ENCODE measurements at places on chromosomes 3 and 15.

GRCh38 chr3:188208516-188208981, 54.6 kb downstream of the LPP start:
- DNase-seq = no peak

GRCh38 chr3:81823882-81824395, 62.5 kb upstream of the GBE1 start:
- no peak for DNase-seq

DNA sequence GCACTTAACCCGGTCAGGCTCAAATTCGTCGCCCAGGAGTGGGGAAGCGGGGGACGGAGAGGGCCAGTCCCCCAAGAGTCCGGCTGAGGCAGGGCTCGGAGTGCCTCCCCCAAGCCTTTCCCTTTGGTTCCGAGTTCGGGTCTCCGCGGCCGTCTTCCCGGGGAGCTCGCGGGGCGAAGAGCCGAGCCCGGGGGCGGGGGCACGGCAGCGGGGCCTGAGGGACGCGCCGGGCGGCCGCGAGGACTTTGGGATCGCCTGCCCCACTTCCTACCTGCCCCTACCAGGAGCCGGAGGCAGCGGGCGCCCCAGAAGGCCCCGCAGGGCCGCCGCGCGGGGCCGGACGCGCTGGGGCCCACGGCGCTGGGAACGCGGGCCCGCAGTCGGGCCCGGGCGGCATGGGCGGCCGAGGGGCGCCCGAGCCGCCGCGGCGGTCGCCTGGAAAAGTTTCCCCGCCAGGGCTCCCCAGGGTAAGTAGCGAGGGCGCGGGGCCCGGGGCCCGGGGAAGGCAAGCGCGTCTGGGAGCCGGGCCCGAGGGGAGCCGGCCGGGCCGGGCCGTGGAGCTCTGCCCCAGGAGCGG, 2.8 kb downstream of the FURIN start:
- peak; percentile 30 for DNase-seq

GRCh38 chr3:112519424-112520001, 20.2 kb upstream of the BTLA start:
- peak; percentile 35 for DNase-seq

DNA sequence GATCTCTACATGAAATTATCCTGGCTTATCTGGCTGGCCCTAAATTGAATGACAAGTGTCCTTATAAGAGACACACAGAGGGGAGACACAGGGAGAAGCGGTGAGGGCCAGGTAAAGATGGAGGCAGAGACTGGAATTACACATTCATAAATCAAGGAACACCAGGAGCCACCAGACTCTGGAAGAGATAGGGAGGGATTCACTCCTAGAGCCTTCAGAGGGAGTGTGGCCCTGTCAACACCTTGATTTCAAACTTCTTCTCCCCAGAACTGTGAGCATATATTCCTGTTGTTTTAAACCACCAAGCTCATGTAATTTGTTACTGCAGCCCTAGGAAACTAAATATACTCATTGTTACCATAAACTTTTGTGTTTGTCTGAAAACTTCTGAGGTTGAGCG, 193.7 kb downstream of the THRB start:
- no peak for DNase-seq

- DNase-seq = no peak
These were observed 153.3 kb downstream of the EPHA3 start for GRCh38 chr3:89260721-89261120.

GRCh38 chr3:192825657-192826200, 91.9 kb downstream of the MB21D2 start:
- peak; percentile 78 for DNase-seq

DNA sequence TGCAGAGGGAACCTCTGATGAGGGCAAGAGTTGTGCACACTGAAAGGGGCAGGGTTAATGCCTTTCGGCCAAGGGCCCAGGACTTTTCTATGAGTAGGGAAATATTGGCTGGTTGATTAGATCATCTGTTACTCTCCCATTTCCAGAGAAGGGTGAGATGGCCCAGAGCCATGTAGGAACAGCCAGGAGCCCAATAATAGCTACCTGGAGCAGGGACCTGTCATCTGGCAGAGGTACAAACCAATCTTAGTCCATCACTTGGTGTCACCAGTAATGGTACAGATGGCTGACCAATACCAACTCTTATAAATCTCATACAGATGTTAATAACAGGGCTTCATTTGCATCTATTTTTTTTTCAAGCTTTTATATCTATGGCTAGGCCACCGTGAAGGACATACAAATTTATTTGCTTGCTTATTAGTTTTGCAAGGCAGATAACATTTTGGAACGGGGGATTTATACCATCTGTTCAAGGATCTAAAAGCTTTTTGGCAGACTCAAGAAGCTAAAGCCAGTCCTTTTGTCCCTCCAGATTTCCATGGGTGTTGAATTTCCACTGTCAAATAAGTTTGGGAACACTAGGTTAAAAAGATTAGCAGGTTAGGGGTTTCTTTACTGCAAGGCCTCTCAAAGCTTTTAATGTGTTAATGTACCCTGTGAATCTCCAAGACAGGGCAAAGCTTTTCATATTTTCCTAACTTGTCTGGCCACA, 79.3 kb downstream of the TNIK start:
- DNase-seq = peak; percentile 22

- DNase-seq = no peak
These were observed 3.0 kb downstream of the SELENOT start for GRCh38 chr3:150605998-150606641.

DNA sequence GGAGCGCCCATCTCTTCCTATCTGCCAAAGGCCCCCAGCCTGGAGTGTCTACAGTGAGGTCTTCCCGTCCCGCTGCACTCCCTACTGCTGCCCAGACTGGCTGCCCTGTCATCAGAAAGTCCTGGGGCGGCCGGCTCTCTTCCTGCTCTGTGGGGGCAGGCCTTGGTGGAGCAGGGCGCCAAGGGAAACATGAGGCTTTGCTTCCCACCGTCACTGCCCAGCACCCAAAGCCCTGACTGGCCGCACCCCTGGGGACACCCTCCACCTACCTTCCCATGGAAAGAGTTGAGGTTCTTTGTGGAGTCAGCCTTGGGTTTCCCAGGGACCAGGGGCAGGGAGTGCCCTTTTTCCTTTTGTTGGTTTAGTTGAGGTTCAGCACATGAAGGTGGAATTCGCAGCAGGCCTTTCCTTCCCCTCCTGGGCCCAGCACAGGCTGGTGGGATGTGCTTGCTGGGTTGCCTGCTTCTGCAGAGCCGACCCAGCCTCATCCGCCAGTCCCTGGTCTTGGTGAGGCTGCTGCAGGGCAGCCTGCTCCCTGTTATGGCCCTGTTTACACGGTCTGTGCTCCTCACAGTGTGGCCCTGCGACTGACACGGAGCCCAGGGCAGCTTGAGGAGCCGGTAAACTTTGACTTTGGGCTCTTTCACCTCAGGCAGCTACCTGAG, 51.8 kb upstream of the PLXNA1 start:
- DNase-seq = no peak

DNA sequence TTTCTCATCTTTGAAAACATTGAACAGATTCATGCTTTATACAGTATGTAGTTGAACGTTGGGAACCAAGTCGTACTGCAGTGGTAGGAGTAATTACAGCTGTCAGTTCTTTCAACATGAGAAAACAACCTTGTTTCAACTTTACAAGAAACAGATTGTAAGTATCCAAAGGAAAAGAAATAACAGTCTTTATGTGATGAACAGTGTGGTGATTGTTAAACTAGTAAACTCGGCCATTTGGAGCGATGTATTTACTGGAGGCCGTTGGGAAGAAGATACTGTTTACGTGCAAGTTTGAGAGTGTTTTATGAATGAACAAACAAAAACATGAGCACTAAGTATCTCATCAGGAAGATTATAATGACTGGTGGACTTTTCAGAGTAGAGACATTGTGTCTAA, 48.4 kb downstream of the EPHA3 start:
- DNase-seq = no peak

GRCh38 chr15:96336596-96337364, 6.3 kb downstream of the NR2F2 start:
- DNase-seq = no peak

GRCh38 chr3:133525435-133525834, 48.1 kb upstream of the CDV3 start:
- no peak for DNase-seq

- DNase-seq = no peak
These were observed 7.2 kb upstream of the OTOL1 start for GRCh38 chr3:161489395-161489794.

DNA sequence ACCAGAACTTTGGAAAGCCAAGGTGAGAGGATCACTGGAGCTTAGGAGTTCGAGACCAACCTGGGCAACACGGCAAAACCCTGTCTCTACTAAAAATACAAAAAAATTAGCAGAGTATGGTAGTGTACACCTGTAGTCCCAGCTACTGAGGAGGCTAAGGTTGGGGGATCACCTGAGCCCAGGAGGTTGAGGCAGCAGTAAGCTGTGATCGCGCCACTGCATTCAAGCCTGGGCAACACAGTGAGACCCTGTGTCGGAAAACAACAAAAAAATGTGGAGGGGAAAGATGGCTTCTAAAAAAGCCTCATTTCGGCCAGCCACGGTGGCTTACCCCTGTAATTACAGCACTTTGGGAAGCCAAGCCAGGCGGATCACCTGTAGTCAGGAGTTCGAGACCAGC, 54.5 kb downstream of the SETD2 start:
- DNase-seq = no peak

GRCh38 chr3:124558991-124559845, 171.0 kb upstream of the UMPS start:
- DNase-seq = peak; percentile 87

GRCh38 chr3:173553635-173554280, 156.2 kb downstream of the NLGN1 start:
- DNase-seq = peak; percentile 15

DNA sequence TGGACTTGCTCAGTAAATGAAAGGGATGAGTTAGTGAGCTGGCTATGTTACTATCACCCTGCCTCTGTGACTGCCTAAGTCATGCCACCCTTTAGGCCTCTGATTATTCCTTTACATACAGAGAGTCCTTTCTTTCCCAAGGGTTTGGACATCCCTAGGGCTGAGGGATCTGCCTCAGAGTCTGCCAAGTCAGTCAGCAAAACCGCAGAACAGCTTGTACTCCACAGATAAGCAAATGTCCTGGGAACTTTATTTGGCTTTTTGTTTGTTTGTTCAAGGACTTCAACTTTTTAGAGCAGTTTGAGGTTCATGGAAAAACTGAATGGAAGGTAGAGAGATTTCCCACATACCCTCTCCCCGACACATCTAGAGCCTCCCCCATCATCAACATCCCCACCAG, 82.6 kb upstream of the TRIM42 start:
- no peak for DNase-seq

- DNase-seq = no peak
These were observed 576.5 kb downstream of the ZNF385D start for GRCh38 chr3:21174461-21174860.

DNA sequence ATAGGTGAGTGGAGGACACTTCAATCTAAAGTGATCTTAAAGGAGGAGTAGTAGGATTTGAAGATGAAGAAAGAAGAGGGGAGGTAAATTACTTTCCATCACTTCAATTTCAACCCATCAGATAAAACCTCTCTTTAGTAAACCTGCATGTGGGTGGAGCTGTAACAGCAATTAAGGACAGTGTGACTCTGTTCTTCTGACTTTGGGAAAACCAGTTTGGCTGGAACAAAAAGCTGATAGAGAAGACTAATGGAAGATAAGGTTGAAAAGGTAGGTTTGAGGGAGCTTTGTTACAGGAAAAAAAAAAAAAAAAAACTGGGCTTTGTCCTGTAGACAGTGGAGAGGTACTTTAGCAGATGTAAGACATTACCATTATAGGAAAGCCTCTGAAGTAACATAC, 4.5 kb upstream of the GSK3B start:
- no peak for DNase-seq

- DNase-seq = no peak
These were observed 398.0 kb downstream of the OTOL1 start for GRCh38 chr3:161894657-161895056.

DNA sequence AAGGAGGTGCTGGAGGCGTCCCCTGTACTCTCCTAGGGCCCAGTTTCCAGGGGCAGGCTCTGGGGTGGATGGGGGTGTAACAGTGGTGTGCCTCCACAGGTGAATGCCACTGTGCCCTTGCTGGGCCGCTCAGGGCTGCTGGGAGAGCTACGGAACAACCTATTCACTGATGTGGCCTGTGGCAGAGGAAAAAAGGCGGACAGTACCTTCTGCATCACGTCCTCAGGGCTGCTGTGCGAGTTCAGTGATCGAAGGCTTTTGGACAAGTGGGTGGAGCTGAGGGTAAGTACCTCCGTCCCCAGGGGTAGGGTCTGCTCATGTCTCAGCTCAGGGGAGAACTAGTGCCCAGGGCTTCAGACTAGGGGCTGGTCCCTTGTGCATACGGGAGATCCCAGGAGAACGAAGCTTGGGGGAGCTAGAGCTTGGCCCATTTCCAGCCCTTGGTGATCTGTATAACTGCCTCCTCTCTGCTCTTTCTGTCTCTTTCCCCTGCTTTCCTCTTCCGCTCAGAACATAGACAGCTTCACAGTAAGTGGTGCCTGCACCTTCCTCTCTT, 15.0 kb upstream of the JMJD7 start:
- DNase-seq = no peak

DNA sequence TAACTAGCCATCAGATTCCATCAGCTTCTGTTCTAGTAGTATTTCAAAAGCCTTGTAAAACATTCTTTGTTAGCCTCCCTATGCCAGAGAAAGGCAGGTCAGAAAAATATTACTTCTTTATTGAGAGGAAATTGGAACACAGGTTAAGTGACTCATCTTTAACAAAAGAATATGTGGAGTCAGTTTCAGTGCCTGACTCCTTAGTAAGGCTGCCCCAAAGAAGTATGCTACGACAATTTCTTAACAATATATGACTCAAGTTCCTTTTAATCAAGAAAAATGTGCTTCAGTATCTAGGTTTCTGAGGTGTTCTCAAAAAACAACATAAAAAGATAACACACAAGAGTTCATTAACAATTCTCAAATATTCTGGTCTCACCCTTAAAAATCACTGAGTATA, 139.2 kb downstream of the VPS13C start:
- no peak for DNase-seq

DNA sequence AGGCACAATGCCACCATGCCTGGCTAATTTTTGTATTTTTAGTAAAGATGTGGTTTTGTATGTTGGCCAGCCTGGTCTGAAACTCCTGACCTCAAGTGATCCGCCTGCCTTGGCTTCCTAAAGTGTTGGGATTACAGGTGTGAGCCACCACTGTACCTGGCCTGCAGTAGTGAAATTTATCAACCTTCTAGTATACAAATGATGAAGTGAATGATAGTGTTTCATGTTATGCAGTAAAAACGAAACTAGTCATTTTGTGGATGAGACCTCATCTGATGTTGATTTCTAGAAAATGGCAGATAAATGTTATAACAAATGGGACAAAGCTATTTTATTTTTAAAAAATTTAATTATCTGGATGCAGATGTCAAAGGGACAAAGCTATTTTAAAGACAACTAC, 32.9 kb downstream of the NXPE3 start:
- no peak for DNase-seq

GRCh38 chr15:83714939-83715628, 61.2 kb downstream of the ADAMTSL3 start:
- no peak for DNase-seq

GRCh38 chr3:14877469-14877868, 58.7 kb downstream of the FGD5 start:
- DNase-seq = no peak

- no peak for DNase-seq
These were observed 168.0 kb upstream of the NDN start for GRCh38 chr15:23854912-23855659.

- DNase-seq = no peak
These were observed 29.6 kb upstream of the NFKBIZ start for GRCh38 chr3:101819649-101820206.

All from NCI-H2171 (cell line).